ENCODE measurements at places on chromosomes 7 and 10.
A peak's percentile ranks its signal among the peaks of the same experiment; 100 is the strongest.

DNA sequence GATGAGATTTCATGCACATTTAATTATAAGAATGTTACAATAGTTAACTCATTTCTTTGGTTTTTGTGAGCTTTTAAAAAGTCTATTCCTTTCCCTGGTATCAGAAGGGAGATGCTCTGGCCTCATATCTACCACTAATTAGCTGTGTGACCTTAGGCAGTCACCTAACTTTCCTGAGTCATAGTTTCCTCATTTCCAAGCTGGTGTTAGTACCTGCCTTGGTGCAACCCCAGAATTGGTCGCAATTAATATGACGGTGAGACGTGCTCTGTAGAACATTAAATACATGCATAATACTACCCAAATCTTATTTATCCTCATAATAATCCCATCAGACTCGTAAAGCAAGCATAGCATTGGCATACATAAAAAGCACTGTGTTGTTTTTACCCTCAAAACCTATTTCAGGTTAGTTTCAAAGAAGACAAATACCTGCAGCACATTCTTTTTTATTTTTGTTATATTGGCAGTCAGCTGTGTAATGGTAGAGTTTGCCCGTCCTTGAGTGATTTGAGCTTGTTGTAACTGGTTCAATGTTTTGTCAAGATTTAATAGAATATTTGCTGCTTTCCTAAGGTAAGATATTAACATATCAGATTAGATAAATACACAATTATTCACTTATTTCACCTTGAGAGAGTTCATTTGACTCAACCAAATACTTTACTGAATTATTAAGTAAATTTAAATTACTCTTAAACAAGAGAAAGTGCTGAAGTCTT, 31.0 kb upstream of the LAMB1 start:
- DNase-seq: no peak

- DNase-seq: peak; percentile 23
Observed at GRCh38 chr10:93074147-93074596, 479 bp downstream of the CYP26A1 start.

DNA sequence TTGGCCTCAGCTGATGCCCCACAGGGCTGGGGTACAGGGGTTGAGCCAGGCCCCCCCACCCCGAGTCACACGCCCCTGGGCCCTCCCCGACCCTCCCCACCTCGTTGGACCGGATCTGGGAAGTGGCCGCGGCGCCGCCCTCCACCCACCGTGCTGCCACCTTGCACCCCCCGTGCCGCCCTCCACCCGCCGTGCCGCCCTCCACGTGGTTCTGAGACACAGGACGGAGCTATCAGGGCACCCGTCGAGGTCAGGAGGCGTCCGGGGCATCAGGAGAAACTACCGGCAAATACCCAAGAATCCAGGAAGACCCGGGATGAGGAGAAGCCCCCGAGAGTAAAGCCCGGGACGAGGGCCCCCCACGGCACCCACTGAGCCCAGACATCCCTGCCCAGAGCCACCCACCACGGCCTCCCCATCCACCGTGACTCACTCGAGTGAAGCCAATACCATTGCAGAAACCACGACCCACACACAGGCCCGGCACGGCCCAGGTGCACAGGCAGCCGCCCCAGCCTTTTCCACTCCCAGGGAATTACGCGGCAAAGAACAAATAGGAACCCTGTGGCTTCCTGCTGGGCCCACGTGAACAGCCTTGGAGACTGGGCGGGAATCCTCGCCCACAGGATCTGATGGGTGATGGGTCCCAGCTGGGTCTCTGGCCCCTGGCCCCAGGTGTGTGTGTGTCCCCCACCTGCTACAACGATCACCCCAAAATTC, 34.0 kb downstream of the ADAP1 start:
- peak; percentile 94 for DNase-seq

- peak; percentile 63 for DNase-seq
Observed at GRCh38 chr7:152464312-152465118, 28.7 kb upstream of the KMT2C start.

GRCh38 chr10:32059472-32059871, 3.2 kb upstream of the KIF5B start:
- DNase-seq: no peak

GRCh38 chr7:80453699-80454340, 58.0 kb downstream of the GNAT3 start:
- peak; percentile 46 for DNase-seq

GRCh38 chr7:98418636-98419315, 17.9 kb upstream of the BAIAP2L1 start:
- DNase-seq: peak; percentile 98

DNA sequence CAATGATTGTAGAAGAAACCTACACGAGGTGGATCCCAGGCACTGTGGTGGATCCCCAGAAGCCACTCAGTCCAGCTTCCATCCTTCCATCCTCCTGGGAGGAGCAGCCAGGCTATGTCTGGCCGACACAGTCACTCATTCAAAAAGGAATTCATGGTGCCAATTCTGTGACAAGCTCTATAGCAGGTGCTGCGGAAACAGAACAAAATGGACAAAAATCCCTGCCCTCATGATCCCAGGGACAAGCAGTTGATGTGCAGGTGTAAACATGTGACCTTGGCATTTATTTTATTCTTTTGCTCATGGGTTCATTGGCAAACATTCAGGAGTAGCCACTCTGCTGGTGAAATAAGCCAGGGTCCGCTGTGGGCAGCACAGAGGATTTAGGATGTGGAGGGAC, 49.2 kb upstream of the FGFR2 start:
- DNase-seq: no peak

DNA sequence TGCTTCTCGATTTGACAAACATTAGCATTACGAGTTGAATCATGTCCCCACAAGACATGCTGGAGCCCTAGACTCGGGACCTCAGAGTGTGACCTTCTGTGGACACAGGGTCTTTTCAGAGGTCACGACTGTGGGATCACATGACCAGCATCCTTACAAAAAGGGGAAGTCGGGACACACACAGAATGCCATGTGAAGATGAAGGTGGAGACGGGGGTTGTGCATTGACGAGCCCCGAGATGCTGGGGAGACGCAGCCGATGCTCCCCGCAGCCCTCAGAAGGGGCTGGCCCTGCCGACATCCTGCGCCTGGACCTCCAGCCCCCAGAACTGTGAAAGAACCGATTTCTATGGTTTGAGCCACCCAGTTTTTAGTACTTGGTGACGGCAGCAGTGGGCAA, 7.5 kb downstream of the ZFAND2A start:
- no peak for DNase-seq

DNA sequence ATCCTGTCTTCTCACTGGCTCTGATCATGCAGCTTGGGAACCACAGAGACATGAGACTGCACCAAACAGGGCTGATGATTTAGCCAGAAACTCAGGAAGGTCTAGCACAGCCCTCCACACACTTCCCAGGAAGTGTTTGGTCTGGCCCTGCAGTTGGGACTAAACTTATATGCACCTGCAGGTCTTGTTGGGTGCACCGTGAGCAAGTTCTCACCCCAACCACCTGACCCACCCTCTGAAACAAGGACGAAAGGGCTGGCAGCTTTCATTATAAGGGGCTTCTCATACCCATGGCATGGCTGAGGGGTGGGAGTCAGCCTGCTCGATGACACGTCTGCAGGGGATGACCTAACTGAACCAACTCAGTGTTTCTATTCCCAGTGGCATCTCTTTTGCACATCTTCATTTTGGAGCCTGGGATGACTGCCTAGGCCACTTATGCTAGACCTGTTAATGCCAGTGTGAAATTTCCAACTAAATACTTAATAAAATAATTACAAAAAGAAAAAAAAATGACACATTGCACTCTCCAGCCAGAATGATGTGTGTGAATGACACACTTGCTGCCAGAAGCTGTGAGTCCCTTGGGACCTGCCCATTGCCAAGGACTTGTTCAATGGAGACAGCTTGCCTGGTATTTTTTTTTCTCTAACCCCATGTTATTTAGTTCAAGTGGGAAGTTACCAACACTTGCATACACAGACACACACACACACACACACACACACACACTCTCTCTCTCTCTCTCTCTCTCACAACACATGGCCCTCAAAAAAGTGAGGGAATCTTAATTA, 102.6 kb downstream of the NEURL1 start:
- DNase-seq: no peak

- DNase-seq: peak; percentile 44
Observed at GRCh38 chr10:75971402-75972211, 540.2 kb downstream of the LRMDA start.

DNA sequence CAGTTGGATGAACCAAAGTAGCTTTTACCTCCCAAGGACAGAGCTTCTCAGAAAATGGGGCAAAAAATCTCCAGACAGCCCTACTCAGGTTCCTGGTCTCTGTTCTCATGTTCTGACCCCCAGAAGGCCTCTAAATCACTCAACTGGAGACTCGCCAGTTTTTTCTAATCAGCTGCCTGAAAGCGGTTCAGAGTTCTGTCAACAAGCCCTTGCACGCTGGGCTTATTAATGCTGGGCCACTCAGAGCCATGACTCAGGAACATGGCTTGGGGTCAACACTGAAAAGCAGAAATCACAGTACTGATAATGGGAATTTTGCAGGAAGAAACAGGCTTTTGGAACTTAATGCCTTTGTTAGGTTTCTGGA, 15.3 kb downstream of the ECHDC3 start:
- DNase-seq: no peak

DNA sequence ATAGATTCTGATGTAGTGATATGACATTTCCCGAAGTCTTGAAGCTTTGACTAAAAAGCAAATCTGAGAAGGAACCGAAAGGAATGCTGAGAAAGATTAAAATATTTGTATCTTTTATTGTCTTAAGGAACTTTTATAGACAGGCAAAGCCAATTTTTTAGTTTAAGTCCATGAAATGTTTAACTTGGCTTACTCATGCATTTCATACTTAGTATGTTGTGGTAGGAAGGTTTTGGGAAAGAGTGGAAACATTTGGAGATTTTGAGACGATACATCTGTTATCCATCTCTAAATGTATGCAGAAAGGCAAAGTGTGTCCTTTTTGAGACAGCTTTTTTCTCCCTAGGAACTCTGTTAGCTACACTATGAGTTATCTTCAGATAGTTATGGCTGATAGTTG, 10.1 kb downstream of the TBC1D12 start:
- DNase-seq: no peak

DNA sequence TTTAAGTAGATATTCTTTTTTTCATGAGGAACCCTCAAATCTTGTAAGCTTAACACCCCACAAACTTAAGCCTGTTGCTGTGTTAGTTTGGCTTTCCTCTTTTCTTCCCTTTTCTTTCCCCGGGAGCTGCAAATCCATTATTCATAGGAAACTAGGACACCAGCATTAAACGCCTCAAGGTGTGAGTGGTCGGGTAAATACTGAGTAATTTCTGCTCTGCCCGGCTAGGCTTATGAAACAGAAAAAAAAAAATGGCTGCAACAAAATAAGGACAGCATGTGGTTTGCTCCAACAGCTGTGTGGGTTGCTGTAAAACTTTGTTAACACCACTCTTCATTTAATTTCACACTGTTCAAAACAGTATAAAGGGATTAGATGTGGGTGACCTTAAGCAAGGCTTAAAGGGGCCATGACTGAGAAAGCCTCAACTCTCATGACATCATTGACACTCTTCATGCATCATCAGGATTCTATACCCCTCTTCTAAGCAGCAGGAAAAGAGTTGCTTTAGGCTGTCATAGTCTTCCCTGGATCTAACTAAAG, 104.1 kb downstream of the AOAH start:
- no peak for DNase-seq

GRCh38 chr7:140722254-140722653, 25.7 kb downstream of the NDUFB2 start:
- no peak for DNase-seq

DNA sequence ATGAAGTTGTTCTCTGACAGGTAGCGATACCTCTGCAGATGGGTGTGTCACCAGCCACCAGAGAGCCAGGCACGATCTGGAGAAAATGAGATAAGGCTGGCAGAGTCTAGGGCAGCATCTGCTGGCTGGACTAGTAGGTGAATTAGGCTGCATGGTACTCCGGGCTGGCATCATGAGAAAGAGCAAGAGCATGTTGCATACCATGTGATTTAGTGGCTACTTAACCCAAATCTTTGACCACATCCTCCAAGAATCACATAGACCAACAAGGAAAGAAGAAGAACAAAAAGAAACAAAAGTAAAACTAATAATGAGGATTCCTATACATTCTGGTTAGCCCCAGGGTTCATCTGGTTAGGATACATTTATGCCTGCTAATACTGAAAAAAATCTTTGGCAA, 23.4 kb upstream of the FAM170B start:
- DNase-seq: no peak

DNA sequence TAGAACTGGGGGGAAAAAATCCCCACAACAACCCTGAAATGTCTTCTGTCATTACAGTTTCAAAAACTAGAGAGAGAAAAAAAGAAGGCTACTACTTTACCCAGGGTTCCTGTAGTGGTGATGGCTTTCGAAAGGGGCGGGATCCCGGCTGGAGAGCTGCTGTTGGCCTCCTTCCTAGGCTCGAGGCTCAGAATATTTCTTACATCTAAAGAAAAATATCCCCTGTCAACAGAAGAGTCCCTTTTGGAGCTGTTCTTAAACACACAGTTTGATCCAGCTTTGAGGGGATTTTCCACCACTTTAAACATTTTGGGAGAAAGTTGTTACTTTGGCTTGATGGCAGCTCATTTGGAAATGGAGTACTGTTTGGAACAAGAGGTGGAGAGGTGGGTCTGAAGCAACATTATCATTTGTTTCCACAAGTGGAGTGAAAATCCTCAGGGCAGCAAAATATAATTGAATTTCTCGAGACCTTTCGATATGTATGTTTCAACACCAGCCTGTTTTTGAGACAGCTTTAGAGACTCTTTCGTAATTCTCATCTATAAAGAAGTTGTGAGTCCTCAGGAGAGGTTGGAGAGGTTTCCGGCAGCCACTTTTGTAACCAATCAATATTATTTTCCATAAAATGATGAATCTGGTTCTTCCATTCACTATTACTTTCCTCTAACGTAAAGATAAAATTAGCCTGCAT, 5.1 kb downstream of the HOXA13 start:
- no peak for DNase-seq

GRCh38 chr7:121198502-121198901, 130.3 kb upstream of the WNT16 start:
- DNase-seq: no peak

DNA sequence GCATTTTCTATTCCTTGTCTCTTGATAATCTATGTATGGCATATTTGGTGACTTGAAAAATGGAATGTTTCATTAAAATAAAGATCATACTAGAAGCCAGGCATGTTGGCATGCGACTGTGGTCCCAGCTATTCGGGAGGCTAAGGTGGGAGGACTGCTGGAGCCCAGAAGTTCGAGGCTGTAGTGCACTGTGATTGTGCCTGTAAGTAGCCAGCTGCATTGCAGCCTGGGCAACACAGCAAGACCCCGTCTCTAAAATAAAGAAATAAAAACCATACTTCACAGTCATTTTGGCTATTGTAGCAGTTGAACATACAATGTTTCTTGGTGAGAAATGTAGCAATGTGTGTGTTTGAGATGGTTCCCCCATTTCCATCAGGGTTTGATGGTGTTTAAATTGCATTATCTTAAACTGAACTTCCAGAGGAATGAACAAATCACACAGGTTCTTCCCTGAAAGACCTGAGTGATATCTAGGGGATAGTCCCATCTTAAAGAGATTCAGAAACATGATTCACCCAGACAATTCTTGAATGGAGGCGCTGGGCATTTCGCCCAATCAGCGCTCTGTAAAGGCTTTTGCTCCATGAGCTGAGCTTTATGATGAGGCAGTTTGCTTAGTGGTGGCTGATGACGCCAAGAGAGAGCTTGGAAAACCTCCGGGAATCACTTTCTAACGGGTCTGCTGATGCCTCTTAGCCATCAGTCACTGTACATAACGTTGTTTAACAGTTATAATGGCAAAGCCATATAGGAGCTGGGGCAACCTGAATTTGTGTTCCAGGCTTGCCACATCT, 19.4 kb upstream of the BTBD16 start:
- DNase-seq: no peak

GRCh38 chr10:24847112-24848070, 105.0 kb downstream of the PRTFDC1 start:
- no peak for DNase-seq

All from SW480 (cell line).